ENCODE measurements at places on chromosomes 7 and 10.

- no peak for DNase-seq
These were observed 408.6 kb upstream of the PFKP start for GRCh38 chr10:2658780-2659179.

- DNase-seq, result no peak
These were observed 299.8 kb downstream of the CCDC3 start for GRCh38 chr10:12701696-12702095.

DNA sequence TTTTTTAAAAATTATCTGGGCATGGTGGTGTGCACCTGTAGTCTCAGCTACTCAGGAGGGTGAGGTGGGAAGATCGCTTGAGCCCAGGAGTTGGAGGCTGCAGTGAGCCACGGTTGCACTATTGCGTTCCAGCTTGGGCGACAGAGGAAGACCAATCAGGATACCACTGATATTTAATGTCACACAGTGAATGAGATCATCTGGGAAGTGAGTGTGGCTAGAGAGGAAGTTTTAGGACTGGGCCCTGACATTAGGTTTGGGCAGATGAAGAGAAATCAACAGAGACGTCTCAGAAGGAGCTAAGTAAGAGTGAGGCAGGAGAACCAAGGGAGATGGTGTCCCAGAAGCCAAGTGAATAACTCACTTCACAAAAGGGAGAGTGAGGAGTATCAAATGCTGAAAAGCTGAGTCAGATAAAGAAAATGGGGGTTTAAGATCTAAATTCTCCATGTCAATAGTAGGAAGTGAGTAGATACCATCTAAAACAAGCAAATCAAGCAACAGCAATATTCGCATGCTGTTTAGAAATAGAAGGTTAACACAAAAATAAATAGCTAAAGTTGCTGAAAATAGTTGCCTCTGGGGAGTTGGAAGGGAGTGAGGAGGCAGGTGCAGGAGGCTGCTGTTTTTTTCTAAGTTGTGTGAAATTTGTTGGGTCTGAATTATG is 11.5 kb downstream of the PILRA start:
- DNase-seq, result no peak

GRCh38 chr10:102245932-102246251 is 560 bp downstream of the GBF1 start:
- DNase-seq, result no peak

DNA sequence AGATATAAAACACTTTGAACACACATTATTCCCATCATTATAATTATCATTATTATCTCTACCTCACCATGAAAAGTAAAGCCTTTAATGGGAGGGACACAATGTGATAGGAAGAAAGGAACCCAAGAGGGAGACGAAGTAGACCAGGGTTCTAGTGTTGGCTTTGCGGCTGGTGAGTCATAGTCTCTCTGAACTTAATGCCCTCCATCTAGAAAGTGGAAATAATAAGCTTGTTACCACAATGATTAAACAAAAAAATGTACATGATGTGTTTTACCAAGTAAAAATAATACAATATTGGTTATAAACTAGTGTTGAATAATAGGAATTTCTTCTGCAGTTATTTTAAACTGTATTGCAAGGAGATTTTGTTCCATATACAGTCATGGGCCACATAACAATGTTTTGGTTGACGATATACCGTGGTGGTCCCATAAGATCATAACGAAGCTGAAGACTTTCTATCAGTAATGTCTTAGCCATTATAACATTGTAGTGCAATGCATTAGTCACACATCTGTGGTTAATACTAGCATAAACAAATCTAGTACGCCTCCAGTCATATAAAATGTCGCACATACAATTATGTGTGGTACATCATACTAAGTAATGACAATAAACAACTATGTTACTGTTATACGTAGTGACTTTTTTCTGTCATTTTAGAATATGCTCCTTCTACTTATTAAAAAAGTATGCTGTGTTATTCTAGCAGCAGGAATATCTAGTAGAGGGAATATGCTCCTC is 450.6 kb upstream of the SORCS1 start:
- no peak for DNase-seq

DNA sequence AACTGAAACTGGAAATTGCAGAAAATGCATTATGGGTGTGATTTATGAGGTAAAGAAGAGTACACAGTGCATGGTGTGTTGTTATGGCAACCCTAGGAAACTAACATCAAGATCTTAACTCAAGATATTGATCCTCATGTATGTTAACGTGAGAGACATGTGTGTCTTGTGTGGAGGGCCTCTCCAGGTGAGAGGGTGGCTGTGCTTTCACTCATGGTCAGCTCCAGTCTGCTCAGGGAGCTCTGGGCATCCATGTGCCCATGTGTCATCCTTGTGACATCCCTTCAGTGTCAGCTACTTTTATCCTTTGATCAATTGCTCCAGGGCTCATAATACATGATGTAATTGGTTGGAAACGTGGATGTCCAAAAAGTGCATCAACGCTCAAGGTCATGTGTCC is 24.9 kb upstream of the INSYN2A start:
- DNase-seq, result no peak

DNA sequence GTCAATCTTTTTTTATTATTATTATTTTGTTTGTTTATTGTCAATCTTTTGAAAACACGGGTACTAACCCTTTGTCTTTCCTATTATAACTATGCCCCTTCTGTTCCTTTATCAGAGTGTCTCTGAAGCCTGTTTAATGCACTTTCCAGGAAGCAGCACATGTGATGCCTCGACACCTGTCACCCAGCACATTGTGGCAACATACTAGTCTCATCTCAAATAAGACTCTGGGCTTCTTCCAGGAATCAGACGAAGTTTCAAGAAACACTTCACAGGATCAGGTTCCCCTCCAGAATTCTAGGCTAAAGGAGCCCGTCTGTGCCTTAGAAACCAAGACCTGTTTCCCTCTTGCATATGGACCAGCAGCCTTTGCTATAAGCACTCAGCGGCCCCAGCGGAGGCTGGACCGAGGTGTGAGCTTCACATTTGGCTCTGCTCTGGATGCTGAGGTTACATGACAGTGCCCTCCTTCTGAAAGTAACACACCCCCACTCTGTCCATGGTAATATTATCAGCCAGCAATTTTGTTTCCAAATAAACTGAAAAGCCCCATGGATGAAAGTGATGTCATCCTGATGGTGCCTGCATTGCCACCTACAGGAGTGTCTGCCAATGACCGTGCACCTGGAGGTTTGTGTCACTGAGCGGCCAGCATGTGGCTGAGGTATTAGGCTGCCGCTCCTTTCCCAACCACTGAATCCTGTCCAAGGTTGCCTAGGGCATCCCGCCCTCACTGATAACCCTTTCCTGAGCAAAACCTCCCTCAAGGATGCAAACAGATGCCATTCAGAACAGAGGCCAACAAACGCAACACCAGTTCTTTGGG is 38.1 kb downstream of the MKI67 start:
- peak; percentile 26 for DNase-seq

DNA sequence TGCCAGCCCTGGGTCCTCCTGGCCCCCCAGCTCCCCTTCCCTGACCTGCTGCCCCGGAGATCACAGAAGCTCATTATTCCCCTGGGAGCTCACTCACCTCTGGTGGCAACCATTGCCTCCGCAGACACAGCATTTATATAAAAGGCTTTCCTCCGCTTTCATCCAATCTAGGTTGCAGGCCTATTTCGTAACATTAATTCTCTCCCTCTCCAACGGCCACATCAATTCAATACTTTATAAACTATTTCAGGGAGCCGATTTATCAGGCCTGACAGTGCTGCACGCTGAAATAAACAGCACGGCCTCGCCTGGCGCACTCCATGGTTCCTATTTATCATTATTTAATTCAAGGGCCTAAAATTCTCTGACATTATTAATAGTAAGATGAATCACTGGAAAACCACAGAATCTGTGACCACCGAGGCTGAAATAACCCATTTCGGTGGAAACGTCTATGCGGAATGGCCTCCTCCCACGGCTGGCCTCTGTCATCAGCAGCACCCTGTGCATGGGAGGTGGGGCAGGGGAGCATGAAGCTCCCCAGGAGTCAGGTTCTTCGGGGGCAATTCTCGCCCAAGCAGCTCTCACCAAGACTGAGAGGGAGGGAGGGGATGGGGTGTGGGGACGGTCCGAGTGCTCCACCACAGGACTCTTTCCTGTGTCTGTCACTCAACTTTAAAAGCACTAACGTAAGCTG is 249.3 kb upstream of the PFKP start:
- DNase-seq, result no peak

GRCh38 chr10:25382029-25382810 is 207.4 kb downstream of the GPR158 start:
- DNase-seq, result no peak

DNA sequence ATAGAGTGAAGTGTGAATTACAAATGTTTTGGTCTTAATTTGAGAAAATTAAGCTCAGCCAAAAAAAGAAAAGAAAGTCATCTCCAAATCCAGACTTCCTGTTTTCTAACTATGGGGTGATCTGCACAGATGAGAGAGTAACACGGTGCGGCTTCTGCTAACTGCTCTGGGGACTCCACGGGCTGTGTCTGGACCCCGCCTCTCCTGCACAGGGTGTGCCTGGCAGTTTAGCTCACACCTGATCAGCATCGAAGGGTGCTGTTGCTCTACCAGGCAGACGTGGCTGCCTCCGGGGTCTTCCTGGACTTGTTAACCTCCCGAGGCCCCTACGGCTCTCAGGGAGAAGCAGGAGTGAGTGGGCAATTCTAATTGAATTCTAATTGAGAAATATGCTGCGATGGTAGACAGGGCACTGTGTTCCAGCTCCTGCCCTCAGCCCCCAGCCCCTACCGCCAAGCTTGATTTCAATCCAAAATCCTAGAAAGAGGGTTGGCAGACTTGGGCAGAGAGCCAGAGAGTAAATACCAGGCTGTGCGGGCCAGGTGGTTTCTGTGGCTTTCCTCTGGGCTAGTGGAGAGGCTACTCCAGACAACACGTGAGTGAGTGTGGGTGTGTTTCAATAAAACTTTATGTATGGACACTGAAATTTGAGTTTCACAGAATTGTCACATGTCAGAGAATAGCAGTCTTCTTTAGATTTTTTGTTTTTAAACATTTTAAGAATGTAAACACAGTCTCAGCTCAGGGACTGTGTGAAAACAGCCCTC is 13.4 kb downstream of the SHH start:
- no peak for DNase-seq

GRCh38 chr10:90925079-90926029 is 4.5 kb upstream of the ANKRD1 start:
- DNase-seq, result no peak

- DNase-seq, result no peak
These were observed 8.0 kb upstream of the SPOCK2 start for GRCh38 chr10:72096115-72097000.

- peak; percentile 57 for DNase-seq
These were observed 40.4 kb upstream of the DLX5 start for GRCh38 chr7:97064972-97065587.

GRCh38 chr10:50990568-50991455 is 83.5 kb upstream of the PRKG1 start:
- DNase-seq, result peak; percentile 18

DNA sequence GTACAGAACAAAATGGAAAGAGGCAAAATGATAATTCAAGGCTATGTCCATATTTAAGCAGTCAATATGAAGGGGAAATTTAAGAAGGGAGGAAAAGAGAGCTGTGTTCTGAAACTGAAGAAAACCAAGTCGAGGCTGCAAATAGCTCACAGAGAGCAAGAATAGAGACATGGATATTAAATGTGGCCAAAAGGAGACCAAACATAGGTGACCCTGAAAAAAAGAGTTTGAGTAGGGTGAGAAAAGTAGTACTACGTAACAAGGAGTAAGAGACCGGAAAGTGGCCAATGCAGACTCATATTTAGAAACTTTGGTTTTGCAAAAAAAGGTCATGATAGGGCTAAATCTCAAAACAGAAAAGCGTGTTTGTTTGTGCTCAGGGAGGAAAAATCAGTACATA is 84.6 kb downstream of the GNAT3 start:
- DNase-seq, result no peak

- DNase-seq, result no peak
These were observed 223.7 kb upstream of the PRSS58 start for GRCh38 chr7:142481548-142481947.

DNA sequence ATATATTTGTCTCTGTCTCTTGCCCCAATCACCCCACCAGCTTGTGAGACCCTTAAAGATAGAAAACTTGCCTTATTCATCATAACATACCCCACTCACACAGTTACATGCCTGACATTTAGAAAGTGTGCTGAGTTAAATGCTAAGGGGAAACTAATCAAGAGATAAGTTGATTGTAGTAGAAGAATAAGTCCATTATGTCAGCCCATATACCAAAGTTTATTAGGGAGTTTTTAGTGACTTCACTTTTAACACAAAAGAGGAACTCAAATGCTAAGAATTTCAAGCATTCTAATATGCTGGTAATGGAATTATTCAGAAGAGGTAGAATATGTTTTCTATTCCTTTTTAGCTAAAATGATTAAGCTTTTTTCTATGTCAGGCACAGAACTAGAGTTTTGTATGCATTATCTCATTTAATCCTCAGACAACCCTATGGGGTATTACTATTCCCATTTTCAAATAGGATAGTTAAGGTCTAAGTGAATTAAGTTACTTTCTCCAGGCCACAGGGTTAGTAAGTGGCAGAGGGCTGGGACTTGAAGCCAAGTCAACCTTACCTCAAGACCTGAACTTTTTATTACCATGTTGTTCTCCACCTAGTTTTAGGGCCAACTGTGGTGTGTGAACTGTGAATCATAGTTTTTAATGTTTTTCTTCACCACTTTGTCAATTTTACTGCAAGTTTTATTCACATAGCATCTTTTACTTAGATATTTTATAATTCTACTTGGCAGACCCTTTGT is 19.6 kb downstream of the ASAH2 start:
- no peak for DNase-seq

- DNase-seq, result no peak
These were observed 176.1 kb downstream of the COBL start for GRCh38 chr7:51140199-51141164.

DNA sequence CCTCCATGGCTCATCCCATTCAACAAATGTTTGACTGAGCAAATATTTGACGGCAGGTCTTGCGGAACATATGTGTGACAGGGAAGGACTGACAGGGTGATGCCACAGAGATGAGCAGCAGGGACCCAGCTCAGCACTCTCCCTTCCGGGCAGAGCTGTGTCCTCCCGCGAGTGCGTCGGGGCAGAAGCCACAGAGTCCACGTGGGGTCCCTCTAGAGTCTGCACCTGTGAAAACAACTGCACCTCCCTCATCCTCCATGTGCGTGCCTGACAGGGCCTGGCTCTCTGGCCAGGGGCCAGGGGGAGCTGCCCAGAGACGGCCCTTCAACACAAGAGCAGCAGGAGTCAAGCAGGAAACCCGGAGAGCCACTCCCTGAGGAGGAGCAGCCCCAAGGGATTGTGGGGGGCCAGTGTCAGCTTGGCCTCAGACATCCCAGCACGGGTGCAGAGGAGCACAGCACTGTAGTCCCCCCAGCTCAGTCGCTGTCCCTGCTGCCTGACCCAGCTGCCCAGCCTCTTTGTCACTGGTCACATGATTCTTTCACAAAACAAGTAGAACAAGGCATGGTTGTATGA is 83.6 kb upstream of the TMEM72 start:
- DNase-seq, result no peak
